Smooth muscle cell of the brain vasculature (primary cell): ENCODE measurements at places on chromosomes 4 and X.
A peak's percentile ranks its signal among the peaks of the same experiment; 100 is the strongest.

DNA sequence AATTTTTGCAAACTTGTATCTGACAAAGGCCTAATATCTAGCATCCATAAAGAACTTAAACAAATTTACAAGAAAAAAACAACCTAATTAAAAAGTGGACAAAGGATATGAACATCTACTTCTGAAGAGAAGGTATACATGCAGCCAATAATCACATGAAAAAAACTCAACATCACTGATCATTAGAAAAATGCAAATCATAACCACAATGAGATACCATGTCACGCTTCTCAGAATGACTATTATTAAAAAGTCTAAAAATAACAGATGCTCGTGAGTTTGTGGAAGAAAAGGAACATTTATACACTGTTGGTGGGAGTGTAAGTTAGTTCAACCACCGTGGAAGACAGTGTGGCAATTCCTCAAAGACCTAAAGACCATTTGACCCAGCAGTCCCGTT, 24.0 kb downstream of the CEP44 start:
- DNase-seq, result no peak

- no peak for DNase-seq
Measured at GRCh38 chr4:46933686-46934085, 24.6 kb upstream of the COX7B2 start.

DNA sequence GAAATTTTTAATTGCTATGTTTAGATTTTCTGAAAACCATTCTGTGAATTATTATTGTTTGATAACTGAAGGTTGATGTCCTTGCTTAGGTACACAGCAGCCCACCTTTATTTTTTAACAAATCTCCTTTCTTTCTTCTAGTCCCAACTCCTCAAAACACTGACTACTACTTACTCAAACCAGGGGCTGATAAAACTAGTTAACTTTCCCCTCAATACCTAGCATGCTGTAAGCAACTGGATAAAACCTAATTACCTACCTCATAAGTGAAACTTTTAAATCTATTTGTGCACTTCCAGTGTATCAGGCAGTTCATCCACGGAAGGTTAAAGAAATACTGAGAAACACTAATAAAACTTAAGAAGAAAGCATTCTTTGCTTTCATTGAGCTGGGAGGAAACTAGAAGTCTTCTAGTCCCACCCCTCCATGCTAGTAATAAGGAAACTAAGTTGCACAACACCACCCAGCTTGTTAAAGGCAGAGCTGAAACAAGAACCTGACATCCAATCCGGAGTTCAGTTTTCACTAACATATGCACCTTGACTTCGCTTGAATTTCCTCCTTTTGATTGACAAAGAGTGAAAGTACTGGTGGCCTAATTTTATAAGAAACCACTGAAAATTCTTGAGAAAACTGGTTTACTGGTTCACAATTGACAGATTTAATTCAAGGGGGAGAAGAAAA, 180.2 kb upstream of the TET2 start:
- DNase-seq, result no peak

GRCh38 chr4:177369372-177369771, 59.7 kb downstream of the NEIL3 start:
- DNase-seq, result no peak

DNA sequence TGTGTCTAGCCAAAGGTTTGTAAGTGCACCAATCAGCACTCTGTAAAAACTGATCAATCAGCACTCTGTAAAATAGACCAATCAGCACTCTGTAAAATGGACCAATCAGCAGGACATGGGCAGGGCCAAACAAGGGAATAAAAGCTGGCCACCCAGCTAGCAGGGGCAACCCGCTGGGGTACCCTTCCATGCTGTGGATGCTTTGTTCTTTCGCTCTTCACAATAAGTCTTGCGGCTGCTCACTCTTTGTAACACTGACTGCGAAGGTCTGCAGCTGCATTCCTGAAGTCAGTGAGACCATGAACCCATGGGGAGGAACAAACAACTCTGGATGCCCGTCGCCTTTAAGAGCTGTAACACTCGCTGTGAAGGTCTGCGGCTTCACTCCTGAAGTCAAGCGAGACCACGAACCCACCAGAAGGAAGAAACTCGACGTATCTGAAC, 14.3 kb downstream of the HNRNPDL start:
- DNase-seq, result peak; percentile 43

GRCh38 chr4:2881431-2881830, 37.8 kb downstream of the ADD1 start:
- no peak for DNase-seq

DNA sequence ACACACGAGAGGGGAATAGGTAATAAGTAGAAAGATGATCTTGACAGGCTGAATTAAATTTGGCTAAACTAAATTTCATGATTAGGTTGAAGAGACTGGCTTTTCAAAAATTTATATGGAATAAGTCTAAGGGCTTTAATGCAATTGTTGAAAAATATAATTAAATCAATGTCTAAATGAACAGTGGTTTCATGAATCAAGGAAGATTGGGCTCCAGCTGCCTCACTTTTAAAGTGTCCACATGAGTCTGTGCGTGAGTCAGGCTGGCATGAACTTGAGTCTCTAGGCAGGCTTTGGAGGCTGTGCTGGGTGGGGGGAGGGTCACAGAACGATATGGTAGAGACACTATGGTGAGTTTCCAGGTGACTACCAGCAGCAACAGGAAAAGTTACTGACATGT, 111.9 kb downstream of the SORBS2 start:
- no peak for DNase-seq

GRCh38 chr4:45327544-45327943, 601.2 kb upstream of the GNPDA2 start:
- DNase-seq, result no peak

DNA sequence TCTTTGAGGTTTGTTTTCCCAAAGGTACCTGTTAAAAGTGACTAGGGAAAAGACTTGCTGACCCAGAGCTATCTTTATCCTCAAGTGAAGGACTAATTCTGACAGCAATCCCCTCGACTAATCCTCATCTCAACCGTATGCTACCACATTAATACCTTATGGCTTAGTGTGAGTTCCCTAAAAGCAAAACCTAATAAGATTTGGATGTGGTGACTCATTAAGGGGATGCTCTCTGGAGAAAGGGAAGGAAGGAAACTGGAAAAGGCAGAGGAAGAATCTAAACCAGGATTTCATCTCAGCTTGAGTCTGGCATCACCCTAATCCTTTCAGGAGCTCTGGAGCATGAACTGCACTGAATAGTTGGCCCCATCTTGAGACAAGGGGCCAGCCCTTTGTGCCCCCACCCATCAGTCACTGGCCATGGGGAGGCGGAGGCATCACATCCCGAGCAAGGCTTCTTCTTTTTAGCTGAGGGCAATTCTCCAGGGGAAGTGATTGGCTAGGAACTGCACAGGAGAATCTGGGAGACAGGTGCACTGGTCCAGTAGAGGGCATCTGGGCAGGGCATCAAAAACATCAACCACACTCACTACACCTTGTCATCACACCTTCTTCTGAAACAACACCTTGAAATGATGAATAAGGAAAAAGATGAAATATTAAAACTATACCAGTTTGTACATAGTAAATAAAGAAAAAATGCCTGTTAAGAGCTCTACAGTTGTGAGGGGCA, 6.9 kb upstream of the BBS7 start:
- DNase-seq, result no peak

DNA sequence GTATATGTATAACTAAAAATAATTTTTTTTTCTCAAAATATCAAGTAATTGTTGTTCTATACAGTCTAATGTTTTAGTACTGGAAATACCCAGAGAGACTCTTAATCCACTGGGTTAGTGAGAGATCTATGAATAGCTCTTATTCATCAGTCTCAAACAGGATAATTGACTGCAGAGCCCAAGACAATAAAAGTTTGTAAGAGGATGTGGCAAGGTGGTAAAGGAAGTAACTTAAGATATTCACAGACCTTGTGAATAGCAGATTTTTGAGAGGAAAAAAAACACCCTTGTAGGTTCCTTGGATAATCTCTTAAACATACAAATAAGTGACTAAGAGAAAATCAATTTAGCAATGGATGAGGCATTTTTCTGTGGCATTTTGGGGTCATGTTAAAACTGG, 210.9 kb upstream of the FAM241A start:
- no peak for DNase-seq

DNA sequence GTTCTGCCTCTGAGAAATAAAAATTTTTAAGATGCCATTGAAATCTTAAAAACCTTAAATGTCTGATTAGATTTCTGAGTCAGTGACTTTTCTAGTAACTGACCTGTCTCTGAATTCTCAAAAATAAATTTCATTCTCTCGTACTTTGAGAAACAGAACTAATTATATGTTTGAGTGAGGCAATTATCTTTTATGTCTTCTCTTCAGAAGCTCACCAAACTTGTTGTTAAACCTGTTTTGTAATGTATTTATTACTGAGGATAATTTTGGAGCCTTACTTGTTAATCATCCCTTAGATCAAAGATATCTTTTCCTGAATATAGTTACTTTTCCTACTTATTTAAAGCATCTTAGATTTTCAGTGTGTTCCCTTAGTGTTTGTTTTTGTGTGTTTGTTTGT, 64.5 kb upstream of the MMAA start:
- DNase-seq, result no peak

GRCh38 chr4:164924670-164925238, 47.8 kb downstream of the APELA start:
- DNase-seq, result no peak

GRCh38 chr4:131613086-131613823, 1535.8 kb upstream of the PCDH10 start:
- DNase-seq, result no peak

GRCh38 chr4:83268491-83268890, 16.1 kb downstream of the COQ2 start:
- no peak for DNase-seq

- DNase-seq, result no peak
Measured at GRCh38 chr4:6024313-6024960, 6.2 kb upstream of the C4orf50 start.

DNA sequence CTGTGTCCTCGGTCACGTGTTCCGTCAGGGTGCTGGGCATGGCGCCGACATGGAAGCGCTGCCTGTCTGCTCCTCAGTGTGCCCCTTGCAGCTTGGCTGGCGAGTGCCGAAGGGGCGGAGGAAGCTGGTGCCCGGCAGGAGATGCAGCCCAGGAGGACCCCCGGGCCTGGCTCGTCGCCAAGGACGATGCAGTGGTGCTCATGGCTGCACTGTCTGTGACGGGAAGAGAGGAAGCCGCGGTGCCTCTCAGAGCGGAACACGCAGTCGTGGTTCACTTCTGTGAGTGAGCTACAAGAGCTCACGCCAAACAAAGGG, 38.1 kb downstream of the FGFRL1 start:
- DNase-seq, result no peak

DNA sequence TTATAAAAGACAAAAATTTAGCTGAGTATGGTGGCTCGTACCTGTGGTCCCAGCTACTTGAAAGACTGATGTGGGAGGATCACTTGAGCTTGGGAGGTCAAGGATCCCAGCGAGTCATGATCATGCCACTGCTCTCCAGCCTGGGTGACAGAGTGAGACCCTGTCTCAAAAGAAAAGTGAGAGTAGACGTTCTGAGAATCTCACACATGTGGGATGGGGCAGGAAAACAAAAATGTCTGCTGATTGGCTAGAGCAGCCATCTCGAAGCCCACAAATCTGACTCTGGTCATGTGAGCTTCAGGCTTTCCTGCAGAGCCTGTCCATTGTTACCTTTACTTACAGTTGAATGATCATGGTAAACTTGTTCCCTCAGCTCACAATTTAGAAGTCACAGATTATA, 23.1 kb upstream of the SLC9A7 start:
- DNase-seq, result no peak

GRCh38 chrX:143781103-143781502, 60.6 kb upstream of the SPANXN2 start:
- DNase-seq, result no peak

DNA sequence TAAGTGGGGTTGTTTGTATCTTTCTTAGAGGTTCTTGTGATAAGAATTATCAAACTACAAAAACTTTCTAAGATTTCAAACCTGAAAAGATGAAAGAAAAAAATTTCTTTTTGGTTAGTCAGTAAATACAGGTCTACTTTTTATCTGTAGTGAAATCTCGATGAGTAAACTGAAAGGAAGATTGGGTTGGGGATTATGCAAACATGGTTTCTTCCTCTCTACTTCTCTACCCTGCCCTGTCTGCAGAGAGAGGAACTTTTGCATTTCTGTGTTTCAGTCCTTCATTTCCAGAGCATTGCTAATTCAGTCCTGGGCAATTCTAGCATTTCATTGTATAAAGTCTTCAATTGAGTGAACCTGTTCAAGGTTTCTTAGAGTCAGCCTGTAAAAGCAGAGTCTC, 51.6 kb upstream of the IL2 start:
- no peak for DNase-seq

DNA sequence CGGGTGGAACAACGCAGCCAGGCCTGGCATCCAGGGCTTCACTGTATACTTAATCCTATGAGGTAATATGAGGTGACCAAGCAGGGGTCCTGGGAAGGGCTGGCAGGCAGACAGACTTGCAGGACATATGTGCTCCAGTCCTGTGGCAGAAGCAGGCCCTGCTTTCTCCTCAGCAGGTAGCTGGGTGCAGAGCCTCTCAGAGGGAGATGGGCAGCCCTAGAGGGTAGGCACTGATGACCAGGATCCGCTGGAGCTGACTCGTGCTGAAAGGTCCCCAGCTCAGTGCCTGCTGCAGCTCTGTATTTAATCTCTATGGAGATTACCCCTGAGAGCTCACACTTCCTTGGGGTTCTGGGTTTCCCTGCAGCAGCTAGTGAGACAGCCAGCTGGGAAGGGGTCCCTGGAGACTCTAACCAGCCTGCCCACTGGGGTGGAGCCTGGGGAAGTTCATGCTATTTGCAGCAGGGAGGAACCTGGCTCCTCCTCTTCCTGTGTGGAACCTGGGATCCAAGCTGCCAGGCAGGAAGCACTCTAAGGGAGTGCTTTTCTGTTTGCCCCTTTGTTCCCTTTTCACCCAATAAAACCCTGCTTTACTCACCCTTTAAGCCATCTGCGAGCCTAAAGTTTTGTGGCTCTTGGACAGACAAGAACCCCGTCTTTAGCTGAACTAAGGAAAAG, 339.2 kb downstream of the DCAF12L2 start:
- DNase-seq, result no peak

DNA sequence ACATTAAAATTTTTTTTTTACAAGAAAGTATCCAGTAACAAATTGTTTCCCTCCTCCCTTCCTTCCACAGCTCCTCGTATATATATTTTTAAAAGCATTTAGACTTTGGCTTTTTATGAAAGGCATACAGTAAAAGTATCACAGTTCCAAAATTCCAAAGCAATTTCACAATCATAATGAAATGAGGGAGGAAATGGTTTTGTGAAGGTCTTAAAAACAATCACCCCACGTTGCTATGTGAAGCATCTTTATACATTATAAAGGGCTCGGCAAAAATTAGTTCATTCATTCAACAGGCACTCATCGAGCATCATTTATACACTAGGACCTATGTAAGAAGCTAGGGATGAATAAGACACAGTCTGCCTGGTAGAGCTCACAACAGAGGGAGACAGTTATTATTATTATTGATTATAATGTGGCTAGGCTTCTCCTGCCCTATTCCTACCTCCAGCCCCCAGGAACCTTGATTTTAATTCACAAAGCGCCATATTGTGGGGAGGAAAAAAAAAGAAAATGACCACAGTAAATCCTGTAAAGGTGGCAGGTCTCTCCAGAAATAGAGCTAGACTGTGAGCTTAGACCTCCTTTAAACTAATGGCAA, 239.9 kb downstream of the MAML3 start:
- DNase-seq, result no peak
